Activated T-cell treated with anti-CD3 and anti-CD28 coated beads, Interleukin-2, amount 50 U/mL, for 48 hours (primary cell): ENCODE measurements at places on chromosomes 12 and 14.

GRCh38 chr14:30159374-30159773, 231.7 kb upstream of the PRKD1 start:
- DNase-seq = no peak

DNA sequence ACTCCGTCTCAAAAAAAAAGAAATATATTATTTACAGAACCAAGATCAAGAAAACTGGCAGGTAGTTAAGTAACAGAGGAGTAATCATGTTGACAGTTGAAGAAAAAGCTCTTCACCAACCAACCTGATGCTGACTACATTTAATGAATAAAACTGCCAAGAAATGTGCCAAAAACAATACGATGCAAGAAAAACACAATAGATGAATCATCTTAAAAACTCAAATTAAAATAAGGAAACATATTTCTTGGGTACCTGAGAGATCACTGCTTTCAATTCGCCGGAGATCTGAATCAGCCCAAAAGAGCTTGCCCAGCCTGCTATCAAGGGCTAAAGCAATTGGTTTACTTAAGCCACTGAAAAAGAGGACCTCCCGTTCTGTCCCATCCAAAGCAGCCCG, 76.4 kb downstream of the BCL2L14 start:
- no peak for DNase-seq

DNA sequence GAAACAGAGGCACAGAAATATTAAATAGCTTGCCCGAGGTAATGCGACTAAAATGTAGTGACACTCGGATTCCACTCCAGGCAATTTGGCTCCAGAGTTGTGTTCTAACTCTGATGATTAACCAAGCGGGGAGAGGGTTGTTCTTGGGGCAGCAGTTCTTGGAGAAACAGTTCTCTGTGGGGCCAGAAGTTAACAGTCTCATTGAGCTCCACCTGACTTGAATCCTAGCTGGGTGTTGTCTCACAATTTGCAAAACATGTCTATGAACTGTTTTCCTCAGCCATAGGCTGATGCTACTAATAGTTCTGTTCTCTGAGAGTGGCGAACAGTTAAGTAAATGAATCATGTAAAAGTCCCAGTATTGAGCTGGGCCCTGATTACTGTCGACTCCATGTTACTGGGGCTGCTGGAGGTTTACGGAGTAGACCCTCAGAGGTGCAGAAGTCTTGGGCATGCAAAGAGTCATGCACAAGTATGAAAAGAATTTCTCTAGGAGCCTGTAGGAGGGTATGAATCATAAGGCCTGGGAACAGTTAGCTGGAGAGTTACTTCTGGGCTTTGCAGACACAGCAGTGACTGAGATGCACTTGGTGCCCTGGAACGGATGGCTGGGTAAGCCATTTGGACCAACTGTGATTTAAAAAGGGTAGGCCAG, 15.4 kb upstream of the NIN start:
- DNase-seq = no peak

- DNase-seq = no peak
These were observed 8.5 kb downstream of the RACGAP1 start for GRCh38 chr12:50016501-50017475.

GRCh38 chr12:110849748-110850403, 3.1 kb downstream of the CCDC63 start:
- DNase-seq = no peak

DNA sequence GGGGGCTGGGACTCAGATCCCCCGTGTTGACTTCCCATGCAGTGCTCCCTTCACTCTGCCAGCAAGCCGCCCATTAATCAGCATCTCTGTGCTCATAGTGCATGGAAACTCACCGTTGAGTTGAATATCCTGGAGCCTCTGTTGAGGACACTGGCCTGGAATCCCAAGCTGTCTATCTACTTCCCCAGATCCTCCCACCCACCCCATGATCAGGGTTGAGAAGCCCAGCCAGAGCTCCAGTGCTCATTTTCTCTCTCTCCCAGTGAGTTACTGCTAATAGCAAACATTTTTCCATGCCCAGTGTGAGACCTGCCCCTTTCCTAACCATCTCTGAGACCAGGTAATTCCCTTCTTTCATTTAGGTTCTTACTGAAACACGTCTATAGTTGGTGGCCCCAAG, 88.2 kb downstream of the SLC24A4 start:
- no peak for DNase-seq

GRCh38 chr12:27592548-27592947, 68.5 kb downstream of the PPFIBP1 start:
- DNase-seq = no peak

DNA sequence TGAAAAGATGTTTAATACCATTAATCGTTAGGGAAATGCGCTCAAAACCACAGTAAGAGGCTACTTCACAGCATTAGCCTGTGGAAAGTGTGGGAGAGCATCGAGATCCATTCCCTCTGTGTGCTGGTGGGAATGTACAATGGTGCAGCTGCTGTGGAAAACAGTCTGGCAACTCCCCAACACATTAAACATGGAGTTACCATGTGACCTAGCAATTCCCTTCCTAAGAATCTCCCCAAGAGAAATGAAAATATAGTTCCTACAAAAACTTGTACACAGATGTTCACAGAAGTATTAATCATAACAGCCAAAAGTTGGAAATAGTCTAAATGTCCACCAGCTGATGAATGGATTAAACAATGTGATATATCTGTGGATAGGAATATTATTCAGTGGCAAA, 23.8 kb downstream of the MLXIP start:
- DNase-seq = no peak

DNA sequence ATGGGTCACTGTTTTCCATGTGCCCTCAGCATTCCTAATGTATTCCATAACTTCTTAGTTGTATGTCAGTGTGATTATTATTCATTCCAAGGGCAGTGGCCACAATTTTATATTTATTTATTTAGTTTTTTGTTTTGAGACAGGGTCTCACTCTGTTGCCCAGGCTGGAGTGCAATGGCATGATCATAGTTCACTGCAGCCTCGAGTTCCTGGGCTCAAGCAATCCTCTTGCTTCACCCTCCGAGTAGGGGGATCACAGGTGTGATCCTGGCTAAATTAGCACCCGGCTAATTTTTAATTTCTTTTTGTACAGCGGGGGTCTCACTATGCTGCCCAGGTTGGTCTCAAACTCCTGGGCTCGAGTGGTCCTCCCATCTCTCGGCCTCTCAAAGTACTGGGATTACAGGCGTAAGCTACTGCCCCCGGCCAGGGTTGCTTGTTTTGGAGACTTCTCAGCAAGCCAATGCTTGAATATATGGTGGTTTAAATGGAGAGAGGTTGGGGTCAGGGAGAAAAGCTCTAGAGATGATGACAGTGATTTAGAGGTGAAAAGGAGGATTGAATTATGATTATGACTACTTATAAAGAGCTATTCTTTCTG, 7.6 kb downstream of the GPRC5A start:
- DNase-seq = no peak

DNA sequence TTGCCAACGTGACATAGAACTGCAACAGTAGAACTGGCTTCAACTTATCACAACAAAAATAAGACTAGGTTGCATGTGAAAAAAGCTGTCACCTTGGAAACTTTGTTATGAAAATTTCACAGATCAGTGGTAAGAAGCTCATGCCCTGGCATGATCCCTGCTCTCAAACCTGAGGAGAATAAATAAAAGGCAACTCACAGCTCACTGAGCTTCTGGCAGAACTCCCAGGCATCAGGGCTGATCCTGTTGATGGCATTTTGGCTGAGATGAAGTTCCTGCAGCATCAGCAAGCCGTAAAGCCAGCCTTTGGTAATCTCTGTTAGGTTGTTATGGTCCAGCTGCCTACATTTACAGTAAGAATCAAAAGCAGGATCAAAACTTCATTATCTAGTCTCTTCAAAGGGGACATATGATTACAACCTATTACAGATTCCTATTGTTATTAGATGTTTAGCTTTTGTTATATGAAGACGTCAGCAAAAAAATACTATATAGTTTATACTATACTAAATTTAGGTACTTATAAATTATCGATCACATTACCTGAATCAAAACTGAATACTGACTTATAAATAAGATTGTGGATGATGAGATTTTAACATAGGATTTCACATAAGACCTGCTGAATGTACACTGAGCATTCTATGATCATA, 32.0 kb downstream of the LRIG3 start:
- no peak for DNase-seq

GRCh38 chr12:53056296-53056695, 6.4 kb downstream of the TNS2 start:
- no peak for DNase-seq

DNA sequence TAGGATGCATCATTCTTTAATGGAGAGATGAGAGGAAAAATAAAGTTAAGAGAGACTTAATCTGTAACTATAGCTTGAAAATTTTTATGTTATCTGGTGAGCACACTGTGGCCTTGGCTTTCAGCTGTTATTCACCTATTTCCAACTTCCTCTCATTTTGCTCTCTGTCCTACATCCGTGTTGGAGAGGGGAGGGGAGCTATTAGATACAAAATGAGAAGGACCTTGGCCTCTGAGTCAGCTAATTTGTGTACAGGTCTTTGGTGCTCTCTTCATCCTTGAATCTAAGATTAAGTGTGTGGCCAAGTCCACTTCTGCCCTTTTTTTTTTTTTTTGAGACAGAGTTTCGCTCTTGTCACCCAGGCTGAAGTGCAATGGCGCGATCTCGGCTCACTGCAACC, 887 bp upstream of the APOBEC1 start:
- DNase-seq = no peak

DNA sequence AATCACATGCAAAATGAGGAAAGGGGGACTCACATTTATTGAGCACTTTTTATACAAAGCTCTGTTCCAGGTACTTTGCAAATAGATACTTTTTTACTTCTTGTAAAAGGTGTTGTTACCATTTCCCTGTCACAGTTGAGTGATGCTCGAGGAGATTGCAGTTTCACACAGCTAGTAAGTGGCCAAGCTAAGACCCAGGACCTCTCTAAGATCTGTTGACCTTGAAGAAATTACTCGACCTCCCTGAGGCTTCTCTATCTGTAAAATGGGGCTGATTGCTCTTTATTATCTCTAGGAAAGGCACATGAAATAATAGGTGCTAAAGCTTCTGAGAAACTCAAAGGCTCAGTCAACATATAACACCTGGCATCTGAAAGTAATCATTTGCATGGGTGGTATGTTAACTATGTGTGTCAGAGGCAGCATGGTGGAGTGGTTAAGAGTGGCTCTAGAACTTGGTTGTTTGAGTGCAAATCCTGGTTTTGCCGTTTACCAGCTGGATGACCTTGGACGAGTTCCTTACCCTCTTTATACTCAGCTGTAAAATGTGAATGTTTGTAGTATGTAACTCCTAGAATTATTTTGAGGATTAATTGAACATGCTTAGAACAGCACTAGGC, 41.5 kb downstream of the IFT81 start:
- DNase-seq = no peak

DNA sequence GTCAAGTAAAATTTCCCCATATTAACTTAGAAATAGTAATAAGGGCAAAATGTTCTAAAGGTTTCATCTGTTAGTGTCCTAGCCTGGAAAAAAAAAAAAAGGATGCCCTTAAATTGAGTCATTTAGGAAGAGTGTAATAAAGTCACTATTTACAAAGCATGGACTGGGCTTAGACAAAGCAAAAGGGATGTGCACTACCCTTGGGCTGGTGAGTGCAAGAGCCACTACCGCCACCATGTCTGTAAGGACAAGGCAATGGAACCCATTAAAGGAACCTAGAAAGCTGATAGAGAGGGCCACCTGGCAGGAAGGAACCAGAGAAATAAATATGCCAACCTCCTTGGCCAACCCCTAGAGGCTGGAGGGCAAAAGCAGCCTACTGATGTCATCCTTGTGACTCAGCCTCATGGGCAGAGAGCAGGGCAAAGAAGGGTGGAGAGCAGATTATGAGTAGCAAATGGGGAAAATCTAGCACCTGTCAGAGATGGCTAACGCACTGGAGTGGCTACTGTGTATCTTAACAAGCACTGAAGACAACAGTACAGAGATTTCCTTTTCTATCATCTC, 59.5 kb upstream of the FUT8 start:
- DNase-seq = no peak

- peak; percentile 81 for DNase-seq
These were observed 1.3 kb downstream of the AHSA1 start for GRCh38 chr14:77459072-77459723.

DNA sequence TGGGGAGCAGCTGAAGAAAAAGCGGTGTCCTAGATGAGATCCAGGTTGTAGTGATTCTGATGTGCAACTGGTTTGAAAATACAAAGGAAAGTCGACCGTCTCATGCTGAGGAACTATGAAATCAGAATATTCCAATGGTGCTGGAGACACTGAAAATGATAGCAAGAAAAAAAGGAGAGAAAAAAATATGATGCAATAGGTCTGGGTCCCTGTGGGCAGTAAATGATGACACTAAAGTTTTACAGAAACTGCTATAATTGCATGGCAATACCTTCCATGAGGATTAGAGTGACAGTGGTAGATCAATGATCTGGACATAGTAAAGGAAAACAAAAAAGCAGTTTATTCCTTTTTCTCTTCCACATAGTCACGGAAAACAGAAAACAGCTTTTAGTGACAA, 2.3 kb downstream of the PYM1 start:
- DNase-seq = no peak

DNA sequence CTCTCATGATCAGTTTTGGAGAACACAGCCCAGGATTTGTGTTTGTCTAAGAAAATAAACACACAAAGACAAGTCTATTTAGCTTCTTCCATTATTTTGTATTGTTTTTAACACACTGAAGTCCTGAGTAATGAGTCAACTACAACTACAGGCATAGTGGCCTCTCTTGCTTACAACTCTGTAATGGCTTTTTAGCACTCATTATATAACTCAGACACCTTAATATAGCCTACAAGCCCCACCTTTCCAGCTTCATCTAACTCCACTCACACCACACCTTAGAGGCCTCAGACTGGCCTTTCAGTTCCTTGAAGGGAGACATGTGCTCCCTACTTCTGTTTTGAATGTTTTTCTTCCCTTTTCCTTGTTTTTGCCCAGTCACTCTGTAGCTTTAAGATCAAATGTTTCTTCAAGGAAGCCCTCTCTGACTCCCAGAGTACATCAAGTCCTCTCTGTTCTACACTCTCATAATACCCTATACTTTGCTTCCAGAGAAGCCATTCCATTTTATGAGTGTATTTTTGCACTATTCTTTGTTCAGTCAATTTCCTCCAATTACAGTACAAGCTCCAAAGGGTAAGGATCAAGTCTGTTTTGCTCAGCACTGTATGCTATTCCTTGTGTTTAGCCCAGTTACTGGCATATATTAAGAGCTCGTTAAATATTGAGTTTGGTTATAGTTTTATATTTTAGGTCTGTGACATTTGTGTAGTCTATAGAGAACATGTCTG, 233.6 kb upstream of the ARHGAP5 start:
- DNase-seq = no peak

DNA sequence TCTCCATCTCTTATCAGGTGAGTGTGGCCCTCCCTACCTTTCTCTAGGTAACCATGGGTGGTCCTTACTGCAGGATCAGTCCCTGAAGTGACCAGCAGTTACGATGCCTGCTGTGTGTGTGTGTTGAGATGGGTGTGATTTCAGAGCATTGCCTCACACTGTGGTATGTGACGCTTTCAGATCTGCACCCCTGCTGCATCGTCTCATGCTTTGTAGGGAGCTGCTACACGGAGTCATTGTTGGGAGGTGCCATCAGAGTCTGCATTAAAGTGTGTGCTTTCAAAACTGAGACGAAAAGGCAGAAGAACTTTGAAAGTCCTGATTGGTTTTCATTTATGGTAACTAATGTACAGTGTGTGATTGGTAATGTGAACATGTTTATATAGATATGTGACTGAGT, 150.5 kb downstream of the PELI2 start:
- no peak for DNase-seq

- no peak for DNase-seq
These were observed 131.8 kb downstream of the ERC1 start for GRCh38 chr12:1122786-1123185.
